ENCODE measurements at places on chromosomes 11 and 22.
A peak's percentile ranks its signal among the peaks of the same experiment; 100 is the strongest.

- no peak for DNase-seq
Observed at GRCh38 chr11:119641983-119642745, 86.8 kb downstream of the NECTIN1 start.

DNA sequence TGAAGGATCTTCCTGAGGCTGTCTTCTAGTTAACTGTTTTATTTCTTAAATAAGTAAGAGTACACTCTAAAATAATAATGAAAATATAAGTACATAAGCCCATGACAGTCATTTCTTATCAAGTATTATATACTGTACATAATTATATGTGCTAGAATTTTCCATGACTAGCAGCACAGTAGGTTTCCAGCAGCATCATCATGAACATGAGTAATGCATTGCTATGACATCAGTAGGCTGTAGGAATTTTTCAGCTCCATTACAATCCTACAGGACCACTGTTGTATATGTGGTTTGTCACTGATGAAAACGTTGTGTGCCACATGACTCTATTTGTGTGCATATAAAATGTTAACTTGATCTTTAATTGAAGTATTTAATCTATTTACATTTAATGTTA is 22.0 kb downstream of the ZNF202 start:
- no peak for DNase-seq

DNA sequence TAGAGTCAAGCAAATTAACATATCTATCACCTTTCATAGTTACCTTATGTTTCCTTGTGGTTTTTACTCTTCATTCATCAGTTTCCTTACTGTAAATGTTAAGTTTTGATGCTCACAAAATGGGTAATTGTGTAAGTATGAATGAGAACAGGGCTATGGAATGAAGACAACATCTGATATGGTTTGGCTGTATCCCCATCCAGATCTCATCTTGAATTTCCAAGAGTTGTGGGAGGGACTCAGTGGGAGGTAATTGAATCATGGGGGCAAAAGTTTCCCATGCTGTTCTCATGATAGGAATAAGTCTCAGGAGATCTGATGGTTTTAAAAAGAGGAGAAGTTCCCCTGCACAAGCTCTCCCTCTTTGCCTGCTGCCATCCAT is 107.6 kb downstream of the CCDC34 start:
- DNase-seq: no peak

GRCh38 chr11:61968758-61969390 is 1.4 kb upstream of the FTH1 start:
- no peak for DNase-seq

GRCh38 chr11:48150213-48150612 is 66.4 kb upstream of the OR4B1 start:
- DNase-seq: no peak

- peak; percentile 87 for DNase-seq
Observed at GRCh38 chr11:1532014-1532586, 40.0 kb downstream of the DUSP8 start.

DNA sequence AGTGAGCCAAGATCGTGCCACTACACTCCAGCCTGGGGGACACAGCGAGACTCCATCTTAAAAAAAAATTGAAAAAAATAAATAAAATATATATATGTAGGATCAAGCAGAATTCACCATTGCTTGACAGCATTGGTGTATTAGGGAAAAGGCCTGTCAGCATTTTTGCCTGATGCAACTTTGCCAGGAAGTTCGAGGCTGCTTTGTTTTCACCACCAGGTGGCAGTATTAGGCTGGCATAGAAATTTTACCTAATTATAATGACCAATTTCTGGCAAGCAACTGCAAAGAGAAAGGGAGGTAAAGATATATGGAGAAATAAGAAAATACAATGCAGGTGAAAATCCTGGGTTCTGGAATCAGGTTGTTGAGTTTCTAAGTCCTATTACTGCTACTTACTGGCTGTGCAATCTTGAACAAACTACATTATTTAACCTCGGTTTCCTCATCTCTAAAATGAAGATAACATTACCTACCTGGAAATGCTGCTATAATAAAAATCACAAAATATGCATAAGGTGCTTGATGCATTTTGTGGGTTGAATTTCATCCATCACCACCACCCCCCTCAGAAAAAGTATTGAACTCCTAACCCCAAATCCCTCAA is 24.7 kb downstream of the LAYN start:
- peak; percentile 49 for DNase-seq

- DNase-seq: no peak
Observed at GRCh38 chr11:122692444-122692843, 36.9 kb downstream of the UBASH3B start.

GRCh38 chr22:25880524-25880923 is 138.5 kb downstream of the MYO18B start:
- no peak for DNase-seq

Measured in NCI-H446 treated with DMSO at 0.1 percent for 48 hours (cell line).